GM10248 (cell line): ENCODE measurements at places on chromosomes 5 and 9.
A peak's percentile ranks its signal among the peaks of the same experiment; 100 is the strongest.

GRCh38 chr5:133251296-133252132, 199.7 kb downstream of the HSPA4 start:
- no peak for DNase-seq

GRCh38 chr5:154402611-154403010, 43.2 kb upstream of the SAP30L start:
- no peak for DNase-seq

DNA sequence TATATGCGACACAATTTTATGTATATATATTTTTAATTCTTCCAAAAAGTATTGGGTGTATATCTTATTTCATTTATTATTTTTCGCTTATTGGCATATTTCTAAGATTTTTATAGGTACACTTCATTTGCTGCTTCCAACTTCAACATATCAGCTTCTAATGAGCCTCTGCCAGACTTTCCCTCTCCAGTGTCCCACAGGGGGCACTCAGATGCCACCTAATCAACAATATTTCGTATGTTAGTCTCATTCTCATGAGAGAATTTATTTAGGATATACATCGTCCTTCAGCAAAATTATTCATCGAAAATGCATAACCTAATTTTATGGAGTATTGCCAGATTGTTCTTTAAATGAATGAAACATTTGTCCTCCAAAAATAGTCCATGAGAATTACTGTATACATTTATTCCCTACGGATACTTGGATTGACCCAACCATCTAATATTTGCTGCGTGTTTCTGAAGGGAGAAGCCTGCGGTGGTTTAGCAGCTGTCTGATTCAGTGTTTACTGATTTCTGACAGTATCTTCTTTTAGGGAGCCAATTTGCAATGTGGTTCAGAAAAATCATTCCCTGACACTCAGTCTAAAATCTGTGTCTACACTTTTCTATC, 100.6 kb upstream of the SELENOP start:
- DNase-seq: no peak

- no peak for DNase-seq
Observed at GRCh38 chr5:81843845-81844244, 92.9 kb upstream of the SSBP2 start.

DNA sequence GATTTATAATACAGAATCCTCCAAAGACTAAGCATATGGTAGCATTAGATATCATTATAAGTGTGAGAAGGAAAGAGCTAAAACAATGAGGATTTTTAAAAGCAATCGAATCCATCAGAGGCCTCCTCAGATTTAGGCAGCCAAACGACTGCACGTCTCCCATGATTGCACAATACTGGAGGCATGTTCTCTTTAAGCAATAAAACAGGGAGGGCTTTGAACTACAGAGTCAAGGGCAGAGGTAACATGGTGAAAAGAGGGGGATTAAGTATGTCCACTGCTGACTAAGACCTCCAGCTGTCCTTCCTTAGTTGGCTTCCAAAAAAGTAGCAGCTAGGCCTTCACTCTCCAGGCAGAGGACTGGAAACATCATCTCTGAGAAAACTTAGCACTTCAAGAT, 298.7 kb upstream of the RGMB start:
- no peak for DNase-seq

DNA sequence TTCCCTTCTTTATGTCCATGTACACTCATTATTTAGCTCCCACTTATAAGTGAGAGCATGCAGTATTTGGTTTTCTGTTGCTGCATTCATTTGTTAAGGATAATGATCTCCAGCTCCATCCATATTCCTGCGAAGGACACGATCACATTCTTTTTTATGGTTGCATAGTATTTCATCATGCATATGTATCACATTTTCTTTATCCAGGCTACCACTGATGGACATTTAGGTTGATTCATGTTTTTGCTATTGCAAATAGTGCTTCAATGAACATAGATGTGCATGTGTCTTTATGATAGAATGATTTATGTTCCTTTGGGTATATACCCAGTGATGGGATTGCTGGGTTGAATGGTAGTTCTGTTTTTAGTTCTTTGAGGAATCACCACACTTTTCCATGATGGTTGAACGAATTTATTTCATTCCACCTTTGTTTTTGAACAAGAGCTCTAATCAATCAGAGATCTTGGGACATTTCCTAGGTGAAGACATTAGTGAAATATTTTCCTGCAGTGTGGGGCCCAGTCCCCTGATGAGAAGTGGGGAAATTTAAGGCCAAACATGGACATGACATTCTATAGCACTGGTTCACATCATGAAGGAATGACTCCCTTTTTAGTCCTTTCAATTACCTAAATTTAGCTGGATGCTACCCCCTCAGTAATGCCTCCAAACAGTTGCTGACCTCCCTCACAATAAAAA, 7.1 kb upstream of the TEX48 start:
- DNase-seq: no peak

GRCh38 chr5:114176356-114176755, 185.5 kb upstream of the KCNN2 start:
- DNase-seq: no peak

GRCh38 chr5:5364932-5365331, 57.5 kb upstream of the ICE1 start:
- DNase-seq: peak; percentile 39

- DNase-seq: no peak
Observed at GRCh38 chr9:113927277-113927676, 51.2 kb downstream of the ZNF618 start.

GRCh38 chr9:78606001-78606379, 309.1 kb downstream of the PSAT1 start:
- DNase-seq: no peak

DNA sequence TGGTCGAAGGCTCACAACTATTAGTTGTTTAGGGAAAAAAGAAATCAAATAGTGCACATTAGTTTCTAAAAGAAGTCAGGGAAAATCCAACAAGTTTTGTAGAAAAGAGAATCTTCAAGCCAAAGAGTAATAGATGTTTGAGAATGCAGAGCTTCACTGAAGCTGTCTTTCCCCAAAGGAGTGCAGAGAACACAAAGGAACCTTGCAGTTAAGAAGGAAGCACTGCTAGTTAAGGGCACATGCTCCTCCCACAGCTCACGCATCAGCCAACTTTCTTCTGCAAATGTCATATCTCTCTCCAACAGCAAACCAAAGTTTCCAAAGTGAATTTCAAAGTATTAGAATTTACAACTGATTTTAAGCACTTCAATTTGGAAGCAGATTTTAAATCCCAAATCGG, 116.4 kb upstream of the FST start:
- no peak for DNase-seq

GRCh38 chr5:43193181-43193893, 1.3 kb downstream of the NIM1K start:
- DNase-seq: peak; percentile 75

- peak; percentile 79 for DNase-seq
Observed at GRCh38 chr9:128927731-128928411, 7.1 kb downstream of the PHYHD1 start.

DNA sequence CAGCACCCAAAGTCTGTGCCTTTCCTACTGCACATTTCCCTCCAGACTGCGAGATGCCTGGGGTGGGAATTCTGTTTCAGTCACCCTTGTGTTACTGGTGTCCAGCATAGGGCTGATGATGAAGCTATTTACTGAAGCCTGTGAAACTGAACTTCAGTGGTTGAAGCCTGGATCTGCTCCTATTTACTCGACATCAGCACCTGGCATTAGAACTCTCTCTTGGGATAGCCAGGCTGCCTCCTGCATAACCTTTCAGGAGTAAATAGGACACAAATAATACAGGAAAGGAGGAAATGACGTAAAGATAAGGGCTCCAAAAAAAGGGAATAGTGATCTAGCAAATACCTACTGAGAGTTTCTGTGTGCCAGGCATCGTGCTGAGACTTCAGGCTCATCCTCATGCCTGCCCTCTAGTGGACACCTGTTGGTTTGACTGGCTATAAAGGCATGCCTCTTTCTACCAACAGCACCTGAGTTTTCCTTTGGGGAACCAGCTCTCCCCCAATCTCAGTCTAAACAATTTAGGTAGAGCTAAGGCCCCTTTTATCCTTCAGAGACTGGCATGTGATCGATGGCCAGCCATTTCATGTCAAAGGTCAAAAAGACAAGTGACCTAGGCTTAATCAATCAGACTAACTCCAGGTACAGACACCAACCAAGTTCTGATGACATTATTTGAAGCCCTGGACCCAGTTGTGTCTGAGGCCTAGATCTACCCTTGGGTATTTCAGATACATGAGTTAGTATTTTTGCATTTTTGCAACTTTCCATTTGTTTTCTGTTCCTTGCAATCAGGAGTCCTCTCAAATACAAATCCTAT, 192.1 kb upstream of the TRIM32 start:
- DNase-seq: peak; percentile 22

GRCh38 chr9:71830929-71831328, 62.6 kb upstream of the CEMIP2 start:
- DNase-seq: no peak

- no peak for DNase-seq
Observed at GRCh38 chr9:124613849-124614248, 106.7 kb upstream of the NR5A1 start.

DNA sequence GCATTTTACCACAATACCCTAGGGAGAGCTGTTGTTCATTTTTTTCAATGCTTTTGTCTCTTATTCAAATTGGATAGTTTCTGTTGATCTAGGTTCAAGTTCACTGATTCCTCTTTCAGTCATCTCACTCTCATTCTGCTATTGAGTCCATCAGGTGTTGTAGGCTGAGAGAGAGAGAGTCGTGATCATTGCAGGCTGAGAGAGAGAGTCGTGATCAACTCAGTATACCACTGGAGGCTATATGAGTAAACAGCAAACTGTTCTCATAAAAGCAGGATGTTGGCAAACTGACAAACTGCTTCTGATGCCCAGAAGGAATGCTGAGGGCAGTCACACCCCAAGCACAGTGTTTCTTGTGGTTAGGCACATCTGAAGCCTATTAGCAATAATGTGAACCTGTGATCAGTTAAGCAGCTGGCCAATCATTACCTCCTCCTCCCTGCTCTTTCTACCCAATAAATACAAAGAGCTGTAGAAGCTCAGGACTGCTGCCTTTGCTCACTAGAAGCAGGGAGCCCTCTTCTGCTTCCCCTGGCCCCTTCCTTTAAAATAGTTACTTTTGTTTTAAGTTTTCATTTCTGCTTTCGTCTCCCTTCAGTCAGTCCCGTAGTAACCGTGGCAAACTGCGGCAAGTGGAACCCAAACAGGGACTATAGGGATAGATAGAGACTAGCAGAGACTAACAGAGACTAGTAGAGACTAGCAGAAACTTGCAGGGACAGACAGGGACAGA, 476.1 kb upstream of the ACO1 start:
- no peak for DNase-seq

DNA sequence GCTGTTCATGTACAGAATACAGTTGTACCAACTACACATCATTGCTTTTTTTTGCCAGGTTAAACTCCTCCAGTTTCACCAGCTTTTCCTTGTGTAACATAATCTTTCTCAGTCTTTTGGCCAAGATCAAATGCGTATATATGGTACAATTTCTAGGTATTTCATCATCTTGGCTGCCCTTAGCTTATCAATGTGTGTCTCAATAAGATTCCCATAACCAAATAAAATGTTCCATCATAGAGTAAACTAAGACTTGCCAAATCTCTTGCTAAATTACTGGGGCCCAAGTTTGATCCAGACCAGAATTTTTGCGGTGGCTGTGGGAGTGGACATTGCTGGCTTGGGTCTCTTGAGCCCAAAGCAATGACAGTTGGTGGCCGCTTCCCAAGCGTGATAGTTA, 24.3 kb upstream of the ERBIN start:
- no peak for DNase-seq

DNA sequence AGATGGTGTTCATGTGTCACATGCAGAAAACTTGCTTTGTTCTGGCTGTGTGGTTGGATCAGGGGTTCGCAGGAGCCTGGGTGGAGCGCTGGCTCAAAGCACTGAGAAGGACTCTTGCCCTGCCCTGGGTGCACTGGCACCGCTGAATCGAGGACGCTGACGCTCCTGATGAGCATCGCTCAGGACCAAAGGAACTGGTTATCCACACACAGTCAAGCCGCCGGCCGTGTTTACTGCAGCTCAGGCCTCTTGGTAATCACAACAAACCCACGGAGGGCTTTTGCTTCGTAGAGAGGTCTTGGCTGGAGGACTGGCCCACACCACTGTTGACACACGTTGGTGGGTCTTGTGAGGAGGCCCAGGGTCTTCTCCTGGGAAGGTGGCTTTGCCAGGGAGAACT, 299.4 kb upstream of the IRX2 start:
- DNase-seq: no peak

GRCh38 chr5:160621526-160621925, 199.9 kb downstream of the PTTG1 start:
- DNase-seq: no peak

- DNase-seq: no peak
Observed at GRCh38 chr5:72065751-72066255, 41.5 kb upstream of the MAP1B start.

GRCh38 chr5:78893940-78894677, 91.0 kb downstream of the ARSB start:
- DNase-seq: peak; percentile 53

DNA sequence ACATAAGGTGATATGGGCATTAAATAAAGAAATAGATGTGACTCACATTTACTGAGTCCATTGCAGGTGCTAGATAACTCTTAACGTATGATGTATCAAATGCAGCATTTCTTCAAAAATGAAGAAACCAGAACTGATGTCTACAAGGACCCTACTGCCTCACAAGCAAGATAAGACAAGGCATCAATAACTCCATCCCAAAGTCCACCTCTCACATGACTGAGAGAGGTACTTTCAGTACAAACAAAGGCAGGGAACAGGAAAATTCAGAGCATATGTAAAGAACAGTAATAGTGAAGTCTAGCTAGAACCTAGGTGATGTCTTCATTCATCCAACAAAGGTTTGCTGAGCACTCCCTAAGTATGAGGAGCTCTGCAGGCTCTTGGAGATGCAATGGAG, 54.7 kb downstream of the KLHL3 start:
- DNase-seq: no peak

GRCh38 chr9:107281922-107282667, 984 bp upstream of the RAD23B start:
- DNase-seq: no peak

- DNase-seq: no peak
Observed at GRCh38 chr5:78915170-78915569, 69.9 kb downstream of the ARSB start.

DNA sequence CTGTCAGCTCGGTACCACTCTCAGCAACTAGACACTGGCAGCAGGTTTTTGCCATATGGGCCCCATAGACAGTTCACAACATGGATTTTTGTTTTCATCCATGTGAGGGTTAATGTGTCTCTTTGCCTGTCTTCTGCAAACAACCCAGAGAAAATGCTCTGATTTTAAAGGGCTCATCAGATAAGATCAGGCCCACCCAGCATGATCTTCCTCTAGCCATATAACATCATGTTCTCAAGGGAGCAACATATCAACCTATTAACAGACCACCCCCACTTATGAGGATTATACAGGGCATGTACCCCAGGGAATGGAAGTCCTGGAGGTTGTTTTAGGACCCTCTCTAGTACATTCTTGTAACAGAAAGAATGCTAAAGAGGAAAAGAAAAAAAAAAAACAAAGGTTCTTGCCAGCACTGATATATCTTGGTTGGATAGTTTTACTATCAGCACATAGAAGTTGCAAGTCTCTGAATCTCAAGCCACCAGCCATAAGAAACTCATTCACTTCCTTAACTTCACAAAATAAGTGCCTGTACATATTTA, 1015.1 kb downstream of the TLE4 start:
- no peak for DNase-seq

GRCh38 chr5:88782571-88782970, 100.4 kb downstream of the MEF2C start:
- DNase-seq: no peak
